ENCODE measurements at places on chromosomes 7 and 10. TPM values are rescaled to one million over a fixed set of nuclear protein-coding genes. Genes with fewer than 3 reads are reported as not detected.

The PYROXD2 gene
- 9.2 TPM for total RNA-seq

The CNNM1 gene
- 0.59 TPM for total RNA-seq

The MYO1G gene
- under 0.01 TPM for total RNA-seq

The SUGCT gene
- 8.5 TPM for total RNA-seq

The HERPUD2 gene
- total RNA-seq: 34.5 TPM

The CACNA2D1 gene
- 48.5 TPM for total RNA-seq

The FANK1 gene
- 0.20 TPM for total RNA-seq

Data from subcutaneous preadipocyte (primary cell).